ENCODE measurements at places on chromosomes 1 and 21.

DNA sequence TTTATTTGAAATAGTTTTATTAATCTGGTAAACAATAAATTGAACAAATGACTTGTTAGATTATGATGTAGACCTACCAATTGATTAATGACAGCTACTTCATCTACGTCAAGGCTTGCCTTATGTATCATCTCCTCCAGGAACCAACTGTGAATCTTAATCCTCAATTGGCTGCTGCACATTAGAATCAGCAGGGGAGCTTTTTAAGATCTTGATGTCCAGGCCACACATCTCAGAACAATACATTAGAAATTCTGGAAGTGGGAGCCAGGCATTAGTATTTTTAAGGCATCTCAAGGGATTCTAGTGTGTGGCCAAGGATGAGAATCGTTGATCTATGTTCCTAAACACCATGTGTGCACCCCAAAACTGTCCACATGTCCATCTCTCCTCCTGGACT, 52.0 kb upstream of the LYPLAL1 start:
- no peak for DNase-seq

DNA sequence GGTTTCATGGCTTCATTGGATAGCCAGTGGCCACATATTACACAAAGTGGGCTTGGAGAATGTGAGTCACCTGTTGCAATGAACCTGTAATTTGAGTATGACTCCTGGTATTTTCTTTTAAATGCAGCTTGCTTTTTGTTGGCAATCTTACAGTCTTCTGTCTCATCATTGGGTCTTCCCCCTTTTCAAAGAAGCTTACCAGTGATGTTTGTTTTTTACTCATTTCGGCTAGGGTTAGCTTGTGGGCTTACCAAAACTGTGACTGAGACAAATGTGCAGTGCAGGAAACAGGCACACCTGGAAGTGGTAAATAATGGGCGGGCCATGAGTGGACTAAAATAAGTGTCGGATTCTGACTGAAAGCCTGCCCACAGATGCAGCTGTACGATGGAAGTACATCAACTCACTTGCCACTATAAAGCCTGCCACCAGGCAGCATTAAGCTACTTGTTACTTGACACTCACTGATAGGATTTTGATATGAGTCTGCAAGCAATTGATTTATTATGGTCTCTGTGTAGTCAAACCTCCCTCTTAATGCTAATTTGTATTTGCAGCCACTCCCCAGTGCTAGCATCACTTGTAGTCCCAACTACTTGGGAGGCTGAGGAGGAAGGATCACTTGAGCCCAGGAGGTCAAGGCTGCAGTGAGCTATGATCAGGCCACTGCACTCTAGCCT, 4.2 kb downstream of the HHAT start:
- DNase-seq = no peak

- DNase-seq = no peak
Observed at GRCh38 chr1:32770221-32770731, 46.9 kb downstream of the YARS1 start.

DNA sequence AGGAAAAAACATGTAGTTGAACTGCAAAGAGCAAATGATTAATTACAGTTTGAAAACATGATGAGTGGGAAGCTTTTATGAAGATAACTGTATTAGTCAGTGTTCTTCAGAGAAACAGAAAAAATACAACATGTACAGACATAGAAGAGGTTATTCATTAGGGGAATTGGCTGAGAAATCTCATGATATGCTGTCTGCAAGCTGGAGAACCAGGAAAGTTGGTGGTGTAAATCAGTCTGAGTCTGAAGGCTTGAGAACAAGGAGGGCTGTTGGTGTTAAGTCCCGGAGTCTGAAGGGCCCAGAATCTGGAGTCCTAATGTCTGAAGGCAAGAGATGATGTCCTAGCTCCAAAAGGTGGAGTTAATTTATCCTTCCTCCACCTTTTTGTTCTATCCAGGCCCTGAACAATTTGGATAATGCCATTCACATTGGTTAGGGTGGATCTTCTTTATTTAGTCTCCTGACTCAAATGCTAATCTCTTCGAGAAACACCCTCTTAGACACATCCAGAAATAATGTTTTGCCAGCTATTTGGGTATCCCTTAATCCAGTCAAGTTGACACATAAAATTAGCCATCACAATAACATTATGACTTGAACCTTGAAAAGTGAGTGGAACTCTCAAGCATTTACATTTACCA, 672.9 kb upstream of the PTBP2 start:
- DNase-seq = no peak

DNA sequence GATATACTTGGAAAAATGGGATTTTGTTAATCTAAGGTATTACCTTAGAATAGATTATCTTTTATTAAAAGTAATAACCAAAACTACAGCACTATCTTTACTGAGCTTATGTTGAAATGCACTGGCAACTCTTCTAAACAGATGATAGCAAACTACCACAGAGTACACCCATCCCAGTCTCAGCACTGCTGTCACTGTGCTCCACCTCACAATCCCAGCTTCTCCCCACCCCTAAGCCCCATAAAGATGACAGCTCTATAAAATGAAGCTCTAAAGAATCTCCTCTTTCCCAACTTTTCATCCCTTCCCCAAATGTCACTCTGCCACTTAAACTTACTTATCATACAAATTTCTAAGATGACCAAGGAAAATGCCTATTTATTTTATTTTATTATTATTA, 6.4 kb downstream of the DSTYK start:
- no peak for DNase-seq

GRCh38 chr21:31850886-31851285, 21.9 kb upstream of the HUNK start:
- DNase-seq = no peak

- DNase-seq = no peak
Observed at GRCh38 chr1:147214325-147214724, 10.8 kb downstream of the FMO5 start.

DNA sequence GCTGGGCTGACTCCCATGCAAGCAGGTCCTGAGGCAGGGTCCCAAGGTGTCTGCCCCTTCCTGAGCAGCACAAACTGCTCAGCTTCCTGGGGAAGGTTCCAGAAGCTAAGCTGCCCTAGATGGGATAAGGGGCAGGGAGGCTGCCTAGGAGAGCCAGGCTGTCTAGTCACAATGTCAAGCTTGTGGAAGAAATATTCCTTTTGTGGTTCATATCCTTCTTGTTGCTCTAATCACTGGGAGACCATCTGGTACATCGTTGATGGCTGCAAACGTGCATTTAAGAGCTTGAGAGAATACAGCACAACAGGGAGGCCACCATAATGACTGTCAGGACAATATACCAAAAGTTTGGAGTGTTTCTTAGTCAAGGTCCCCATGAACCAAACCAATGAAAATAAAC, 67.4 kb downstream of the SLC16A1 start:
- DNase-seq = no peak

- DNase-seq = no peak
Observed at GRCh38 chr1:18419113-18419844, 61.5 kb upstream of the KLHDC7A start.

GRCh38 chr1:78145105-78145580, 99.4 kb downstream of the GIPC2 start:
- DNase-seq = peak; percentile 48

- DNase-seq = no peak
Observed at GRCh38 chr1:223473601-223474344, 80.6 kb downstream of the CCDC185 start.

DNA sequence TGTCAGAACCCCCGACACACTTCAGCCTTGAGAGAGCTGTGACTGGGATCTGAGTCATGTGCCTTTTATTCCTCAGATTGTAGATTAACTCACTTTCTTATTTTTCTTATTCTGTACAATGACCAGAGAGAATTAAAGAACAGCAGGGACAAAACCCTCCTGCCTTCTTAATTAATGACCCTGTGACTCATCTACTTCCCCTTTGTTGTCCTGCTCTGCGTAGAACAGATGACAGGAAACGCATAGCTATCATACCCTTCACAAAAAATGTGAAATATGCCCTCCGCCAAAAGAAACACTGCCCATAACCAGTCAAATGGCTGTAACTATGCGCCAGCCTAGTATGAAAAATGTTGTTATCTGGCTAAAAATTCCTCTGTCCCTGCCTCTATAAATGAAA, 9.1 kb upstream of the PADI2 start:
- no peak for DNase-seq

- no peak for DNase-seq
Observed at GRCh38 chr1:195754303-195754702, 853.9 kb downstream of the KCNT2 start.

DNA sequence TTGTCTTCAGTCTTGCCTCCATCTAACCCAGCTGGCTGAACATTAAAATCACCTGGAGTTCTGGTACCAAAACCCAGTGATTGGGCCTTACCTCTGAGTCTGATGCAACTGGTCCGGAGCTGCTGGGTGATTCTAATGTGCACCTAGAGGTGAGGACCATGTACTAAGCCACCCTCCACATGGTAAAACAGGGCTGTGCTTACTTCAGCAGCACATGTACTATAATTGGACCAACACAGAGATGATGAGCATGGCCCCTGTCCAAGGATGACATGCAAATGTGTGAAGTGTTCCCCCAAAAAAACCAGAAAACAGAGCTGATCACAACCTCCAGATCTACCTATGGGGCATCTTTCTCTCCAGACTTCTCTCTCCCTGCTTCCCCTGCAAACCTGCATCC, 37.0 kb downstream of the ELK4 start:
- no peak for DNase-seq

- DNase-seq = no peak
Observed at GRCh38 chr1:29392486-29393450, 156.4 kb downstream of the PTPRU start.

- peak; percentile 6 for DNase-seq
Observed at GRCh38 chr1:170010443-170010842, 64.1 kb downstream of the KIFAP3 start.

DNA sequence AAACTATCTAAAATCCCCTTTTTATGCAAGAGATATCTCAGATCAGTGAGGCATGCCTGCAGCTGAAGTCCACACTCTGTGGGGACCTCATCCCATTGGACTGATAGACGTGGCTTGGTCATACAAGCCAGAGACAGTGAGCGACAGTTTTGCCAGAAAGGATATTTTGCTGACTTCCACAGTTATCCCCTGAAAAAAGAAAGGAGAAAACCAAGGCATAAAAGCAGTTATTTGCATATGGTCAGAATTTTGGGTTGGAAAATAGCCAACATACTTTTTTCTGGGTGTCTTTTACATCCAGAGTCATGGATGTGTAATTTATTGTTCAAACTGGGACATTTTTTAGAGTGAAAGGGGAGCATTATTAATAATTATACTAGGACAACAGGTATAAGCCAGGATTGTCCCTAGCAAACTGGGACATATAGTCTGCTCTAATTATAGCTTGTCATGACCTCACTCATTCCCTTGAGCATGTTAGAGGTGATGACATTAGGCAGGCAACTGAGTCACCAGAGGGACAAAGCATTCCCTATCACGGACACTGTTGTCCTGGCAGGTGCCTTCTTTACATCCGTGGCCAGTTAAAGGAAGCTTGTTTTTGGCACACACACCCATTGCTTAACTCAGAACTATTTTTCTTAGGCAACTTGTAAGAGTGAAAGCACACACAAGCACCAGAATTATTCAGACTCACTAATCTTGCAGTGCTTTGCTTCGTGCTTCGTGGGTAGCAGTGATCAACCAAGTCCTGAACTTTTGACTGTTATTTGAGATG, 65.5 kb downstream of the PRRX1 start:
- DNase-seq = no peak

DNA sequence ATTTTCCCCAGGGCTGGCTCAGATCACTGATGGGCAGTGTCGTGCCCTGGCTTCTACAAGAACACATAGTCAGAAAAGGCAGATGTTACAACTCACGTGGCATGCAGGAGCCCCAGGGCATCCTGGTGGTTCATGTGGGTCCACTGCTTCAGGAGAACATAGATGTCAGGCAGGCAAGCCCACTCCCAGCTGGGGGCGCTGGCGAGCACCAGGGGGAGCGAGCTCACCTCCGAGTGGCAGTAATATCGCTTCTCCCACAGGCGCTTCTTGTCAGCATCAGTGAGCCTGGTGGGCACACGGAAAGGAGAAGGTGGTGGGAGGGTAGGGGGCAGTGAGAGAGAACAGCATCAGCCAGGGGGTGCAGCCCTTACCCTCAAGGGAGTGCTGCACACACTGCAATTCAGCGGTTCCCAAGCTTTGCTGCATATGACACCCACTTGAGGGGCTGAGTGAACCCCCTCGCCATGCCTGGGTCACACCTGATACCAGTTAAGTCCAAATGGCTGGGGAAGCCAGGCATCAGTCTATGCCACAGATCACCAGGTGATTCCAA, 34.3 kb upstream of the PPP1R15B start:
- no peak for DNase-seq

- no peak for DNase-seq
Observed at GRCh38 chr21:14080764-14081096, 130.0 kb downstream of the LIPI start.

DNA sequence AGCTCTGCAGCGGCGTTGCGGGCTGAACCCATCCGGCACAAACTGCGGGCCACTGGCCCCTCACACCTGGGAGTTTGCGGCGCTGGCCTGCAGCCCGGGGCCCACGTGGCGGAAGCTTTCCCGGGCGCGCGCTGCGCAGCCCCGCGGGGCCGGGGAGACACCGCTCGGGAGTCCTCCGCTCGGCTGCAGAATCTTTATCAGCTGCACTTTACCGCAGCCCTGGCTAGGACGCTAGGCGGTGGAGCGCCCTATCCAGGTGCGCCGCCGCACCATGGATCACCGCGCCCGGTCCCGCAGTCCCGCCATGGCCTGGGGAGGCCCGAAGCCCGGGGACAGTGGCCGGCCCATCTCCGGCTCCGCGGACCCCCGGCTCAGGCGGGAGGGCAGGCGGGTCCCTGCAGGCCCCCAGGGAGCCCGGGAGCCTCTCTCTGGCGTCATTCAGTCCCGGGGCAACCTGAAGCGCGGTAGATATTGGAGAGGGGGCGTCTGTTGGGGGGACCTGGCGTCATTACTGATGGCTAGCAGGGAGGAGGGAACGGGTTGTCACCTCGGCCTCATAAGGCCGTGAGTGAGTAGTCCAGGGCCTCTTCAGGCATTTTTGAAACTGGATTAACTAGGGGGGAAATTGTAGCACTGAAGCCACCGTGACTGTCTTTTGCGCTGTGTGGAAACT, 5.7 kb upstream of the OLIG2 start:
- no peak for DNase-seq

- DNase-seq = no peak
Observed at GRCh38 chr1:212490276-212490675, 57.6 kb downstream of the NENF start.

DNA sequence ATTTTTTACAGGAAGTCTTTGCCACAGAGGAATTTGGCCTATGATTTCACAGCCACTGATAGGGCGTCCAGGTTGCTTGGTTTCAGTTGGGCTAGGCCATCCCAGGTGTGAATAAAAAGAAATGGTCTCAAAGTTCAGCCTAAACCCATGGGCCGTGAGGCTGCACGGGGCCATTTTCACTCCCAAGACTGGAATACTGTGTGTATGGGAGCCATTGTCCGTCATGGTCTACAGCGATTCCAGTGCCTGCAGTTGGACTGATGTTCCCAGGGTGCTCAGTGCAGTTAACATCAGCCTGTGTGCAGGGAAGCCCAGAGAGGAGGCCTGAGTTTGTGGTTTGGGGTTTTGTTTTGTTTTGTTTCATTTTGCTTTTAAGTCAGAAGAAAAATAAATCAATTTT, 133.2 kb downstream of the ADSS2 start:
- no peak for DNase-seq

All from right lung (tissue), 10 donors.